ENCODE measurements at places on chromosomes 12 and 14.
A peak's percentile ranks its signal among the peaks of the same experiment; 100 is the strongest.

DNA sequence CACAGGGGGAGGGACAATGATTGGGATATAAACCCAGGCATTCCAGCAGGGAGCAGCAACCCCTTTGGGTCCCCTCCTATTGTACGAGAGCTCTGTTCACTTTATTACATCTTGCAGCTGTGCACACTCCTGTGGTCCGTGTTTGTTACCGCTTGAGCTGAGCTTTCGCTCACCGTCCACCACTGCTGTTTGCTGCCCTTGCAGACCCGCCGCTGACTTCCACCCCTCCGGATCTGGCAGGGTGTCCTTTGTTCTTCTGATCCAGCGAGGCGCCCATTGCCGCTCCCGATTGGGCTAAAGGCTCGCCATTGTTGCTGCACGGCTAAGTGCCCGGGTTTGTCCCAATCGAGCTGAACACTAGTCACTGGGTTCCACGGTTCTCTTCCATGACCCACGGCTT lies 64.1 kb downstream of the E2F7 start:
- peak; percentile 18 for DNase-seq

- no peak for DNase-seq
These were observed 510.5 kb upstream of the TBX3 start for GRCh38 chr12:115194448-115194847.

DNA sequence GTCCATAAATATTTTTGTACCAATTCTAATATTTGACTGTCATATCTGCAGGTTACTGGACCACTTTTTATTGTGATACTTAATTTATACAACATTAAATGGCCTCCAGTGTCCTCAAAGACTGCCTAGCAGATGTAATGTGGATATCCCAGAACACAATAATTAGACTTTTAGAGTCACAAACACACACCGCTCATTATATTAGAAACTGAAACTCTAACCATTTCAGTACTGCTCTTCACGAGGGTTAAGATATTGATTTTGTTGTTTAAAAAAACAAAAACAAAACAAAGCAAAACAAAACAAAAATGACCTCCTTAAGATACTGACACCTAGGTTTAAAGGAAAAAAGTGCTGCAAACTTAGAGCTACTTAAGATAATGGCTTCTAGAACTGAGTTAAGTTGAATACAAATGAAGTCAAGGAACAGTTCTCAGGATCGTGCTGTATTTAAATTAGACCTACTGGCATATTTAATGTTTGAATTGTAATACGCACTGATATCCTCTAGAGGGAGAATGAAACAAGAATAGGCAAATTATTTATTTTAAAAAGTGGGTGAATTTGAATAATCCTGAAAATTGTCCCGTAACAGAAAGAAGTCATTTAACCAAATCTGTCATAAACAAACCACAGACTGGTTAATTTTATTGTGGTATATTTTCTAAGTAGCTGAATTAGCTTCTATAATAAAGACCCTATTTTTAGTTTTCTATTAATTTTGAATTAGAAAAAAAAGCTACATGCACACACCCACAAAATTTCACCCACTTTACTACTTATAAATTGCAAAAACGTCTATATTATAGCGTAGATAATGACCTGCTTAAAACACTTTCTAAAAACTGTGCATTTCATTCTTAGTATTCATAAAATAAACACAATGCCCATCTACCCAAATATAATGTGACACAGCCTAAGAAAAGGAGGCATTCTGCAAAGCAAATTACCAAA lies 395.2 kb upstream of the DCN start:
- DNase-seq = no peak

DNA sequence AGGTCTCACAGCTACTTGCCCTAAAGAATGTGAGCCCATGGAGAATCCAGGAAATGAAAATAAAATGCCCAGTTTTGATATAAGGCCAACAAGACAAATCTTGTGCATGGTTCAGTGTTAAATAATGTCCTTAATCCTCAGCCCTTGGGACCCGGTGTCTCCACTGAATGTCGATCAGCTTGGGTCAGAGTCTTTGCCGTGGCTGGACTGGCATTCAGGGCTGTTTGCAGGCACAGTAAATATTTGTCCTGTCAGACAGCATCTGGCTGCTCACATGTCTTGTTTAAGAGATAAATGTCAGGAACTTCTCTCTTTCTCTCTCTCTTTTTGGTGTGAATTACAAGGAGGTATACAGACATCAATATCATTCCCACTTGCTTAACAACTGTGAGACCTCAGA lies 452.5 kb downstream of the FUT8 start:
- no peak for DNase-seq

GRCh38 chr12:112146123-112146522 lies 20.8 kb downstream of the TRAFD1 start:
- DNase-seq = no peak

DNA sequence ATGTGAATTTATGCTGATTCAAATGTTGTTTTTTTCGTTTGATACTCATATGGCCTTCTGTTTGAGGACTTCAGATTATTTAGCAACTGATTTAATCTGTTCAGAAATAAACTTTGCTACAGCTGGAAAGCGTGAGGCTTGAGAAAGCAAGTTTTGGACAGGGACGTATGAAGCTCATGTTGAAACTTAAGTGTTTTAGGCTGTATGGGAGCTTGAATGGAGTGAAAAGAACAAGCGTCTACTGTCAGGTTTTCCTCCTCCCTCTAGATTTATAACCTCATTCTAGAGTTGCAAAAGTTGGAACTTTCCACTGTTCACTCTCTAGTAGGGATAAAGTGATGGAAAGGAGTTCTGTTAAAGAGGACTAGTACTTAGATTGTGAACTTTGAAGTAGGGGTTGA lies 1.0 kb downstream of the PRPF39 start:
- DNase-seq = no peak

DNA sequence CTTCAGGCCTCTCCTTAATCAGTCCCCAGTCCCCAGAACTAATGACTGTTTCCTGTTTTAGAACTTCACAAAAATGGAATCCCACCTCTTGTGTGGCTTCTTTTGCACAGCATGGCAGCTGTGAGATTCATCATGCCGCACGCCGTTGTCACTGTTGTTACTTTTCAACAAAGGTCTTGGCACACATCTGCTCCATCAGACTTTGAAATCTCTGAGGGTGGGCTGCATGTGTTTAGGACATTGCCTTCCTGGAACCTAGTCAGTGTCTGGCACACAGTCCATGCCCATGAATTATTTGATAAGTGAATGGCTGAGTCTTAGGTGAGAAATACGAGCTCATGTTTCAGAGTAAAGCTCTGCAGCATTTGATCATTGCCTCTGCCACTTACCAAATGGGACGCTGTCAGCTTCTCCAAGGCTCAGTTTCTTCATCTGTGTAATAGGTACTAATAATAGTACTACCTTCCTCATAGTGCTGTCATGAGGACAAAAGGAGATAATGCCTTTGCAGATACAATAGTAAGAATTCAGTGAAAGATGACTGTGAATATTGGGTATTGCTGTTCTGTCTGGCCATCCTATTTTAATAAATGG lies 90.4 kb downstream of the SRRM4 start:
- no peak for DNase-seq

- DNase-seq = no peak
These were observed 9.4 kb downstream of the SLC6A13 start for GRCh38 chr12:253116-253831.

- no peak for DNase-seq
These were observed 218.1 kb downstream of the C12orf75 start for GRCh38 chr12:105548626-105549025.

GRCh38 chr14:101058571-101058970 lies 155.0 kb upstream of the RTL1 start:
- no peak for DNase-seq

DNA sequence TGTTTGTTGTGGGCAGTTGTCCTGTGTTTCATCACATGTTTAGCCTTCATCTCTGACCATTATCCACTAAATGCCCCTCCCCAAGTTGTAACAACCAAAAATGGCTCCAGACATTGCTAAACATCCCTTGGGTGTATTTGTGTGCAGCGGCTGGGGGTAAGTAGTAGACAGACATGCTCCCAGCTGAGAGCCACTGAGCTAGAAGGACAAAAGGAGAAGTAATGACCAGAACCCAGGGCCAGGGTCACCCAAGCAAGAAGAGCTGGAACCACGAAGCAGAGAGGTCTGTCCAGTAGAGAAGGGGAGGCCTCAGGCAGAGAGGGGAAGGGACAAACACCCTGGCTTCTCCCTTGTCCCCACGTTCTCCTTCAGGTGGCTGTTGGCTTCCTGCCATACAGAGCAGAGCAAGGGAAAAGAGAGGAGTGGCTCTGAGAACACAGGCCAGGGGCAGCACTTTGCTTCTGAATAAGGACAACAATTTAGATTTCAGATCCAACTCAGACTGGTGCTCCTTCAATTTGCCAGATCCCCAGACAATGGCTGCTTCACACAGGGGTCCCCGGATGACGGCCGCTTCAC lies 55.2 kb downstream of the NDUFA12 start:
- DNase-seq = no peak

- peak; percentile 29 for DNase-seq
These were observed 18.0 kb downstream of the TRAF3 start for GRCh38 chr14:102795060-102795925.

DNA sequence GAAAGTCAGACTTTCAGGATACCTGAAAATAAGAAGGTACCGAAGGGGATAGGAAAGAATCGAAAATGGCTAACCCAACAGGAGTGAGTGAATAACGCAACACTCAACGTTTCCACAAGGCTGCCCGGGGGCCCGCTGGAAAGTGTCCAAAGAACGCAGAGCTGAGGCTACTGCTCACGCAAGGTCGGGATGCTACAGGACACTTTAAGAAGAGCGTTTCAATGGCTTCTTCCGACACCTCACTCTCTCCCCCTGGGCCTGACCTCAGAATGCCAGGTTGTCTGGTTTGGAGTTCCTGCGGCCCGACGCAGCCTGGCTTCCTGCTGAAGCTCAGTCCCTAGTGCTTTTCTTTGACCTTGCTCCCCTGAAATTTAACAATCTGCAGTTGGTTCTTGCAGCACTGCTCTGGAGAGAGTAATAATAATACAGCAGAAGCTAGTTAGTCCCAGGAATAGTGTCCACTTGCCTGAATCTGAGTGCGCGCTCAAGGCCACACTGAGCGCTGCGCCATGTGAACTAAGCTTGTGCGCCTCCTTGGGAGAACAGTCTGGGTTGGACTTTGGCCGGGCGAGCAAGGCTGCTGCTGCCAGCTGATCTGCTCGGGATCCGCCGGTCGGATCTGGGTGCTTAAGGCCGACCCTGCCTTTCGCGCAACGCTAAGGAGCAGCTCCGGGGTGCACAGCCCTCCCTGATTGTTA lies 2.0 kb upstream of the ALX1 start:
- DNase-seq = no peak

DNA sequence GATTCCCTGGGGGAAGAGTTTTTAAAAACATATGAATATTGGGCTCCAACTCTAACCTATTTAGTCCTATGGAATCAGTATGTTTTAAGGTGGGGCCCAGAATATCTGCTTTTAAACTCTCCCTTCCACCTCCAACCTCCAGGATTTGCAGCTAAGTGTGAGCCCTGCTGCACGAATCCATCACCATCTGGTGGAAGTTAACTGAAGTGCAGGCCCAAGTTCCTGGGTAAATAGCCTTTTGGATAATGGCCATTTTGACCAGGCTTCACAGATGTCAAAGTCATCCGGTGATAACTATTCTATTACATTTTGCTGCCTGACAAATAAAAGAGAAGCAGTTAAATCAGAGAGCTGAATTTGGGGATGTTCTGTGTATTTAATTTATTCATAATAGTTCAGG lies 58.1 kb upstream of the RMST start:
- DNase-seq = peak; percentile 55

DNA sequence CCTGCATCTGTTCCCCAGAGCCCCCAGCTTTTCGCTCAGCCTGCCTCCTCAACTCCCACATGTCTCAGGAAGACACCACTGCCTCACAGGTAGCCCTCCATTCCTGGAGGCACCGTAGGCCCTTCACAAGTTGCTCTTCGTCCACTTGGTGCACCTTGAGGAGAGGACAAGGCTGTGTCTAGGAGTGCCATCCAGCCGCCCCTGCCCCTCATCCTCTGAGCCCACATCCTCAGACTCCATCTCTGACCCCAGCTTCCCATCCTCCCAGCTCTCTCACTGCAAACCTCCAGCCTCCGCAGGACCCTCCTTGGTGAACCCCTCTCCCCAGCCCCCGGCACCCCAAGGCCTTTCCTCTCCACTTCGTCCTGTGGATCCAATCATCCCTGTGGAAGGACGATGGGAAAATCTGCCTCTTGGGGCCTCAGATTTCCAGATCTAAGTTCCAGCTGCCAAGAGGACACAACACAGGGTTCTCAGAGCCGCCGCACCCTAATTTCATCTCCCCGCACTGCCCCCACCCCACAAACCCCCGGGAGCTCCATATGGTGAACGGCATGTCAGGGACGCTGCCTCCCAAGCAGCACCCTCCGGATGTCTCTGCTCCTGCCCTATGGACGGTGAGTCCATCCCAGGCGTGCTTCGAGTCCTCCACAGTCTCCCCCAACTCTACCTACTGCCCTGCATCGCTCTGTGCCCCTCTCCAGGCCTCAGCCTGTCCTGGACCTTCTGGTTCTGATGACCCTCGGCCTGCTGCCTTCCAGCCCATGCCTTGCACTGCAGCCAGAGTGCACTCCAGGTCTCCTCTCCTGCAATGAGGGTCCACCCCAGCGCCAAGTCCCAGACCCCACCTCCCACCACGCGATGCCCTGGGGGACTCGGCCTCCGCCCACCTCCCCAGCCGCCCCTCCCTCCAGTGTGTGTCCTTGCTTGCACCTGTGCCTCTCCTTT lies 314.1 kb upstream of the DIO3 start:
- no peak for DNase-seq
